ENCODE measurements at places on chromosomes 5 and 9. TPM values are rescaled to one million over a fixed set of nuclear protein-coding genes. Genes with fewer than 3 reads are reported as not detected.

CCL27 gene
- total RNA-seq: not detected

TRPM3 gene
- not detected for total RNA-seq

TIMD4 gene
- total RNA-seq: 3.6 TPM

CARD6 gene
- 3.4 TPM for total RNA-seq

NPR3 gene
- not detected for total RNA-seq

UNC13B gene
- total RNA-seq: 0.27 TPM

IL33 gene
- not detected for total RNA-seq

TPPP gene
- total RNA-seq: 0.24 TPM

FGF18 gene
- 0.23 TPM for total RNA-seq

IL5 gene
- total RNA-seq: not detected

NINJ1 gene
- 121 TPM for total RNA-seq

CAVIN4 gene
- total RNA-seq: 0.41 TPM

PCDHAC2 gene
- total RNA-seq: not detected

SLC34A3 gene
- not detected for total RNA-seq

HTR4 gene
- total RNA-seq: not detected

GRCh38 chr5:74903165-74903787 is 37.1 kb upstream of the FAM169A start:
- H3K4me3 ChIP-seq: no peak overlapping the region
- no peaks in the 10 kb centered on the region for H3K27me3 ChIP-seq
- DNase-seq: no peak
- no peak overlapping the region for H3K27ac ChIP-seq
- peaks cover 2% of the 10 kb centered on the region for H3K4me1 ChIP-seq

DNA sequence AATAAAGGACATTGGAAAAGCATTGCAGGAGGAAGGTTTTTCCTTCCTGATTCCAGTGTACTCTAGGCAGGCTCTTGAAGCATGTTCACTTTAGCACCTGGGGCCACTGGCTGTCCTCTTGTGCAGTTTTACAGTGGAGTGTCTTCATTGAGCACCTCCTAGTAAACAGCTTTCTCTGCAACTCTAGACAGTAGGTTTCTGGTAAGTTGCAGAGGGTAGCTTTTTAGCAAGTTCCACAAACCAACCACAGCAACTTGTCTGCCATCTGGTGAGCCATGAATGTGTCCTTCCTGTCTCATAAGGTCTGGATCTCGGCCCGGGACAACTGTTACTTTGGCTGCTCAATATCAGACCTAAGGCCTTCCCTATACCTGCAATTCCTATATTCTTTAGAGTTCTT is 488.0 kb downstream of the MAN2A1 start:
- no peaks in the 10 kb centered on the region for H3K36me3 ChIP-seq
- DNase-seq: no peak
- no peak overlapping the region for H3K27ac ChIP-seq
- no peaks in the 10 kb centered on the region for H3K27me3 ChIP-seq
- no peaks in the 10 kb centered on the region for H3K4me1 ChIP-seq
- no peak overlapping the region for H3K4me3 ChIP-seq

DNA sequence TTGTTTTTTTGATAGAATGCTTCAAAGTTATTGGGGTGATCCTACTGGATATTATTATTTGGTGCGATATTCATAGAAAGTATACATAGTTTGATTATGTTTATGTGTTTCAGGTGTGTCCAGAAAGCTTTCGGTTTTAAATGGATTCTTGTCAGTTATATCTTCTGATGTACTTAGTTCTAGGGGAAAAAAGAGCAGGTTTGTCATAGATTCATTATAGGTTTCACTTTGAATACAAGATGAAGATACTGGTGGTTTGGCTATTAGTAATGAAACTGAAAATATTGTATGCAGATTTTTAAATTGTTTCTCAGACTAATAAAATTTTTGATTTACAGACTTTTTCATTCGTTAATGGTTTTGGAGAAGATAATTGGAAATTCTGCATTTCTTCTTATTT is 98.9 kb downstream of the MAN2A1 start:
- DNase-seq: no peak
- peaks cover 24% of the 10 kb centered on the region for H3K36me3 ChIP-seq
- H3K27me3 ChIP-seq: no peaks in the 10 kb centered on the region

DNA sequence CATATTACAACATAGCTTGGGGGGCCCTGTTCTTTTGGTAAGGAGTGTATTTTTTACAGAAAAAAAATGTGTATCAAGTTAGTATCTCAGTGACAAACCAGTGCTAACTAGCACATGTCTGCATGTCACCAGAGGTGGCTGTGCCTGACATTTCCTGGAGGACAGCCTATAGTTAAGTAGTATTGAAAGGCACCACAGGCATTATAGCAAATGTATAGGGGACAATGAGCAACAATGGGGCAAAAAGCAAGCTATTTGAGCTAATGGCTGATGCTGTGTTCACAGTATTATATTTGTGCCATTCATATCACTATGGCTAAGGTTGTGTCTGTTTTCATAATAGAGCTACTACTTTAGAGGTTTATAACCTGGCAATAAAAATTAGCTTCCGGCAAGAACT is 1644.0 kb downstream of the MAT2B start:
- H3K27me3 ChIP-seq: no peaks in the 10 kb centered on the region
- no peaks in the 10 kb centered on the region for H3K36me3 ChIP-seq
- no peak overlapping the region for H3K4me3 ChIP-seq
- DNase-seq: no peak

- no peaks in the 10 kb centered on the region for H3K27me3 ChIP-seq
- no peak overlapping the region for H3K4me3 ChIP-seq
- H3K36me3 ChIP-seq: no peaks in the 10 kb centered on the region
- no peak overlapping the region for H3K27ac ChIP-seq
- no peak for DNase-seq
Observed at GRCh38 chr9:3508078-3508431, 17.7 kb downstream of the RFX3 start.

- H3K4me1 ChIP-seq: no peaks in the 10 kb centered on the region
- H3K27me3 ChIP-seq: no peaks in the 10 kb centered on the region
- H3K27ac ChIP-seq: no peak overlapping the region
- no peak overlapping the region for H3K4me3 ChIP-seq
Observed at GRCh38 chr9:2459756-2460155, 161.8 kb upstream of the VLDLR start.

DNA sequence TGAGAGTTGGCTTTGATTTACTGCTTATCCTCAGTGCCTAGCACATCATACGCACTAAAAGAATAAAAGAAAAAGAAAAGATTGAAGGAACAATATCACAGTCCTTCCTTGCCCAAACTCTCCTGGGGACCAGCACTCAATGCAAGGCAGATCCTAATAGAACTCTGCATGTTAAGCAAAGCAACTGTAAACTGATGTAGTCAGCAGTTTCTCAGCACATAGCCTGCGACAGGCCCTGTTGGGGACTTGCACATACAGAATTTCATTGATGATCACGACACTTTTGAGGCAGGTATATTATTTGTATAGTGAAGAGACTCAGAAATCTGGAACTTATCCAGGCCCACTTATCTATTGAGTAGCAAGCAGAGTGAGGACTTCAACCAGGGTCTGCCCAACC is 15.4 kb downstream of the NIPAL4 start:
- H3K27ac ChIP-seq: no peak overlapping the region
- no peaks in the 10 kb centered on the region for H3K27me3 ChIP-seq
- no peaks in the 10 kb centered on the region for H3K4me1 ChIP-seq
- H3K4me3 ChIP-seq: no peak overlapping the region
- no peak for DNase-seq
- H3K36me3 ChIP-seq: no peaks in the 10 kb centered on the region

- H3K27me3 ChIP-seq: peaks cover 11% of the 10 kb centered on the region
- H3K4me3 ChIP-seq: no peak overlapping the region
- H3K4me1 ChIP-seq: peaks cover 10% of the 10 kb centered on the region
- H3K27ac ChIP-seq: no peak overlapping the region
Observed at GRCh38 chr5:9544502-9545135, 1.3 kb downstream of the SEMA5A start.

- no peaks in the 10 kb centered on the region for H3K4me1 ChIP-seq
- peaks cover 19% of the 10 kb centered on the region for H3K27me3 ChIP-seq
- DNase-seq: no peak
- no peak overlapping the region for H3K27ac ChIP-seq
Observed at GRCh38 chr5:1883120-1883924, 597 bp upstream of the IRX4 start.

DNA sequence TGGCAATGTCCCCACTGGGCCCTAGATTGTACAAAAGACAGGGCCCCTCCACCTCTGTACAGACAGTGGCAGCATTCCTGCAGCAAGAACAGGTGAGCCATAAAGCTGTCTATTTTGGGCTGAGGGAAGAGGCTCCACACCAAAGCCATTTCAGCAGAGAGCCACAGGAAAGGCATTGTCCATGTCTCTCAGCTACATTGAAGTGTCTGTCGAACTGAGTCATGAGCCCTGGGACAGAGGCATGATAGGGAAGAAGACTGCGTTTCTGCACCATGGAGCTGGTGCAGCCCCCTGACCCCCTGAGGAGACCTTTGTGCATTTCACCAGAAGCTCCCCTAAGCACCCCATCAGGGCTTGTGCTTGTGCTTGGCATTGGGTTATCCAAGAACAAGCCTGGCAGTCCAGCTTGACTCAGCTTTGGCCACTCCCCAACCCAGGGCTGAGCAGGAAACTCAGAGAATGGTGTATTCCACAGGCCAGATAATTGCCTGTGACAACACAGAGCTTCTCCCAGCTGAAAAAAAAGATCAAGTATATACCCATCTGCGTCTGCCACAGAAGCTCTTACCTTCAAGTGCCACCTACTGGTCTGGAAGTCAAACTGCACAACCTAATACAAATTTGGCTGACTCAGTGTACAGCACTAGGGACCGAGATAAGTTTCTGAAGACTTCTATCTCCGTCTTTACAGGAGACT is 5.9 kb upstream of the FRMD3 start:
- no peak for DNase-seq
- H3K27me3 ChIP-seq: peaks cover 2% of the 10 kb centered on the region
- H3K36me3 ChIP-seq: no peaks in the 10 kb centered on the region
- H3K27ac ChIP-seq: no peak overlapping the region

DNA sequence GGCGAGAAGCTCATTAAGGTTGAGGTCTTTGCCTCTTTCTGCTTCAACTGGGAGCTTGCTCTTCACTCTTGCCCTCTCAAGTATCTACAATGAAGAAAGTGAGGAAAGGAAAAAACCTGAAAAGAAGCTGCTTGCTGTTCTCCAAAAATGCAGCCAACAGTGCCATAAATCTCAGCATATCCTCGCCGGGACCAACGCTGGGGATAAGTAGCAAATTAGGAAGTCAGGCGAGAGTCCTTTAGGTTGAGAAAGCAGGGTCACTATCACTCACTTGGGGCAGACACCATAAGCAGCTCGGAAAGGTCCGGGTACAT is 399 bp downstream of the NUP155 start:
- peak overlapping the region; percentile 87 for H3K27ac ChIP-seq
- no peaks in the 10 kb centered on the region for H3K36me3 ChIP-seq

DNA sequence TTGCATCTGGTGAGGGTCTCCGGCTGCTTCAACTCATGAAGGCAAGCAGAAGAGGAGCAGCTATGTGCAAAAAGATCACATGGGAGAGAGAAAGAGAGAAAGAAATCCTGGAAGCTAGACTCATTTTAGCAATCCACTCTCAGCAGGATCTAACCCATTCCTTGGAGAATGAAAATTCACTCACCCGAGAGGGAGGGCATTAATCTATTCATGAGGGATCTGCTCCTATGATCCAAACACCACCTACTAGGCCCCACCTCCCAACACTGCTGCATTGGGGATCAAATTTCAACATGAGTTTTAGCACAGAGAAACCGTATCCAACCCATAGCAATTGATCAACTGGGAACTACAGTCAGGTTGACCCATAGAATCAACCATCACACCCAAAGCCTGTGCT is 98.1 kb upstream of the SV2C start:
- no peak for DNase-seq
- no peaks in the 10 kb centered on the region for H3K4me1 ChIP-seq
- no peak overlapping the region for H3K4me3 ChIP-seq
- no peaks in the 10 kb centered on the region for H3K27me3 ChIP-seq
- no peaks in the 10 kb centered on the region for H3K36me3 ChIP-seq

GRCh38 chr9:138022756-138023393 is 145.3 kb downstream of the CACNA1B start:
- H3K27ac ChIP-seq: no peak overlapping the region
- H3K4me1 ChIP-seq: no peaks in the 10 kb centered on the region
- peaks cover 3% of the 10 kb centered on the region for H3K27me3 ChIP-seq
- no peak overlapping the region for H3K4me3 ChIP-seq
- DNase-seq: no peak

DNA sequence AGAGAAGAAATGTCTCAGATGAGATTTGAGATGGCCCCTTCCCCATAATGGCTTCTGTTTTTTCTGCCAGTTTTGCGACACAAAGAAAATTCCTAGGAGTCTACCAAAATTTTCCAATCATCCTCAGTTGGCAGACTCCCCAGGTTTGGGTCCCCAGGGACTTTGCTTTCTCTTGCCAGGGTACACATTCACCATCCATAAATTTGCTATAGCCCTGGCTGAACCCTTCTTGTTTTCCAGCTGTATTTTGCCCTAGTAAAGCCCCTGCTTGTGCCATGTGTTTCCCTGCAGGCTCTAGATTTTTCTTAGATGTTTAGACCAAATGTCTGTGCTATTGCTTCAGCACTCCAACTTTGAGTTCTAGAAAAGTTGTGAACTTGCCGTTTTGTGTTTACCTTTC is 283.2 kb downstream of the ANXA1 start:
- no peaks in the 10 kb centered on the region for H3K27me3 ChIP-seq
- no peak overlapping the region for H3K27ac ChIP-seq
- no peaks in the 10 kb centered on the region for H3K36me3 ChIP-seq
- H3K4me1 ChIP-seq: no peaks in the 10 kb centered on the region
- H3K4me3 ChIP-seq: no peak overlapping the region
- no peak for DNase-seq

GRCh38 chr9:35464141-35465025 is 25.5 kb upstream of the RUSC2 start:
- H3K27ac ChIP-seq: no peak overlapping the region
- H3K4me3 ChIP-seq: no peak overlapping the region
- H3K36me3 ChIP-seq: no peaks in the 10 kb centered on the region
- no peak for DNase-seq

DNA sequence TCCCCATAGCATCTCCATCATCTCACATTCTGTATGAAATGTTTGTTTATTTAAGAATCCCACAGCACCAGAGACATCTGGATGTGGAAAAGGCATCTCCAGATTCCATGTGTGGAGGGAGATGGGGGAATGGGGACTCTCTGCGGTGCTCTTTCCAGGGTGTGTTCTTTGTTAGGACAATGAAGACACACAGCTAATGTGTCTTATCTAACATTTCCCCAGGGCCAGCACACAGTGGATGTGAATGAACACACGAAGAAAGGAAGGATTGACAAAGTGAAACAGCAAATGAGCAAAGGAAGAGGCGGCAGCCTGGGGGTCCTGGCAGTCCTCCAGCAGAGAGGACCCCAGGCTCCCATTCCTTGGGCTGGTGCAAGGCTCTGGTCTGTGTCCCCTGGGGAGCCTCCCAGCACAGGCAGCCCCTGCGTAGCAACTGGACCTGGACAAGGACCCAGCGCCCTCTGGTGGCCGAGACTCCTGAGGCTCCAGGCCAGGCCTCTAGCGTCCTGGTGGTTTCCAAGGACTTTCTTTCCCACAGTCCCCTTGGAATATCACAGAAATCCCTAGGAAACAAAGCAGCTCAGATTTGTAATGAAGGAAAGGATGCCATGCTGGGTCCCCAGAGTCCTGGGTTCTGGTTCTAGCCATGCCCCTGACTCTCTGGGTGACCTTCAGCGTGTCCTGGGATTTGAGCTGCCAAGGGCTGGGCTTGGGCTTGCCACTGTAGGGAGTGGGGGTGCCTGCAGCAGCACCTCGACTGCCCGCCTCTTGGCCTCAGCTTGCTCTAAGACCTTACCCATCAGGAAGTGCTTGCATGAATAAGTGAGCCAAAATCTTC is 3.5 kb upstream of the PDLIM7 start:
- peaks cover 5% of the 10 kb centered on the region for H3K27me3 ChIP-seq
- no peak overlapping the region for H3K4me3 ChIP-seq
- DNase-seq: peak; percentile 84
- H3K27ac ChIP-seq: no peak overlapping the region

Data from natural killer cell (primary cell).